ENCODE measurements at places on chromosomes 6 and 20.
A peak's percentile ranks its signal among the peaks of the same experiment; 100 is the strongest.

DNA sequence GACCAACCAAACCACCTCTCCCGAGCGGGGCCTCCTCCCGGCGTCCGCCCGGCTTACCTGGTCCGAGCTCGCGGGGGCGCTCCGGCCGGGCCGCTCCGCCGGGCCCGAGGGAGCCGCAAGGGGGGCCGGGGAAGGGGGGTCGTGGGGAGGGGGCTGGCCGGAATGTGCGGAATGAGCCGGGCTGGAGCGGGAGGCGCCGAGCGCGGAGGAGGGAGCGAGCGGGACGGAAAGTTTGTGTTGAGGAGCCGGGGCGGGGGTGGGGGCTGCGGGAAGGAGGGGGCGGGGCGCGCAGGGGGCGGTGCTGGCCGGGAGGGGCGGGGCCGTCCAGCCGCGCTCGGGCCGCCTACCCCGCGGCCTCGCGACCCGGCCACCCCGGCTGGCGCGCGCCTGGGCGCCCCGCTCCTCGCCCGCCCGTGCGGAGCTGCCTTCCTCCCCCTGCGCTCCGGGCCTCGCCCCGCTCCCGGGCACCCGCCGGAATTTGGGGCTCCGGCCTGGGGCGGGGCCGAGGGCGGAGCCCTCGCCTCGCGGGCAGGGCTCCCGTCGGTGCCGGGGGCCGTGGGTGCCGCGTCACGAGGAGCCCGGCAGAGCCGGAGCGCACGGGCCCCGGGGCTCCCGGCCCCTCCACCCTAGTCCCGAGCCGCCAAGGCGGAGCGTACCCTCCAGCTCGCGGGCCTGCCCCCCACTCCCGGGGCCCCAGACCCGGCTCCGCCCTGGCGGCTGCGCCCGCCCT, at the start of gene TEAD3:
TEAD3 (minus strand) TSS at position 239 of the 730 bp plus-strand sequence.
- peak; percentile 77 for DNase-seq

- DNase-seq = no peak
Observed at GRCh38 chr6:36955671-36956445, 1.3 kb downstream of the PI16 start.

GRCh38 chr6:30670760-30671527, 1.9 kb downstream of the DHX16 start:
- no peak for DNase-seq

DNA sequence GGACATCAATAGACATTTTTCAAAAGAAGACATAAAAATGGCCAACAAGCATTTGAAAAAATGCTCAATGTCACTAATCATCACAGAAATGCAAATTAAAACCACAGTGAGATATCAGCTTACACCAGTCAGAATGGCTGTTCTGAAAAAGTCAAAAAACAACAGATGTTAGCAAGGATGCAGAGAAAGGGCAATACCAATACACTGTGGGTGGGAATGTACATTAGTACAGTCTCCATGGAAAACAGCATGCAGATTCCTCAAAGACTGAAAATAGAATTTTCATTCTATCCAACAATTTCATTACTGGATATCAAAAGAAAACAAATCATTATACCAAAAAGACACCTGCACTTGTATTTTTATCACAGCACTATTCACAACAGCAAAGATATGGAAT, 85.3 kb downstream of the DCDC2 start:
- no peak for DNase-seq

DNA sequence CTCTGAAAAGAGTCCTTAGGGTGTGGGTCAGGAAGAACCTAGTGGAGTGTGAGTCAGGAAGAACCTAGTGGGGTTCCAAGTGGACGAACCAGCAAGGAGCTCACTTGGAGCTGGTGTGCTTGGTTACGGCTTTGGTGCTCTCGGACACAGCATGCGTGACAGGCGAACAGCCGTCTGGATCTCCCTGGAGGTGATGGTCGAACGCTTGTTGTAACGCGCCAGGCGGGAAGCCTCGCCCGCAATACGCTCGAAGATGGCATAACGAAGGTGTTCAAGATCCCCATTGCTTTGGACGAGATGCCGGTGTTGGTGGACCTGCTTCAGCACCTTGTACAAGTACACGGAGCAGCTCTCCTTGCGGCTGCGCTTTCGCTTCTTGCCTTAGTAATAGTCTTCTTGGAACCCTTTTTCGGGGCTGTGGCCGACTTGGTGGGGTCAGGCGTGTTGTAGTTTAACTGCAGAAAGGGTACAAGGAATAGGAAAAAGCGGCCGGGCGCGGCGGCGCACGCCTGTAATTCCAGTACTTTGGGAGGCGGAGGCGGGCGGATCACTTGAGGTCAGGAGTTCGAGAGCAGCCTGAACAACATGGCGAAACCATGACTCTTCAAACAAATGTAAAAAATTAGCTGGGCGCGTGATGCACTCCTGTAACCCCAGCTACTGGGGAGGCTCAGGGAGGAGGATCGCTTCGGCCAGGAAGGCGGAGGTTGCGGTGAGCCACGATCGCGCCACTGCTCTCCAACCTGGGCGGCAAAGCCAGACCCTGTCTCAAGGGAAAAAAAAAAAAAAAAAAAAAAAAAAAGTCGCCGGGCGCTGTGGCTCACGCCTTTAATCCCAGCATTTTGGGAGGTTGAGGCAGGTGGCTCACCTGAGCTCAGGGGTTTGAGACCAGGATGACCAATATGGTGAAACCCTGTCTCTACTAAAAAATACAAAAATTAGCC, 48.0 kb downstream of the OR2B2 start:
- DNase-seq = peak; percentile 64

DNA sequence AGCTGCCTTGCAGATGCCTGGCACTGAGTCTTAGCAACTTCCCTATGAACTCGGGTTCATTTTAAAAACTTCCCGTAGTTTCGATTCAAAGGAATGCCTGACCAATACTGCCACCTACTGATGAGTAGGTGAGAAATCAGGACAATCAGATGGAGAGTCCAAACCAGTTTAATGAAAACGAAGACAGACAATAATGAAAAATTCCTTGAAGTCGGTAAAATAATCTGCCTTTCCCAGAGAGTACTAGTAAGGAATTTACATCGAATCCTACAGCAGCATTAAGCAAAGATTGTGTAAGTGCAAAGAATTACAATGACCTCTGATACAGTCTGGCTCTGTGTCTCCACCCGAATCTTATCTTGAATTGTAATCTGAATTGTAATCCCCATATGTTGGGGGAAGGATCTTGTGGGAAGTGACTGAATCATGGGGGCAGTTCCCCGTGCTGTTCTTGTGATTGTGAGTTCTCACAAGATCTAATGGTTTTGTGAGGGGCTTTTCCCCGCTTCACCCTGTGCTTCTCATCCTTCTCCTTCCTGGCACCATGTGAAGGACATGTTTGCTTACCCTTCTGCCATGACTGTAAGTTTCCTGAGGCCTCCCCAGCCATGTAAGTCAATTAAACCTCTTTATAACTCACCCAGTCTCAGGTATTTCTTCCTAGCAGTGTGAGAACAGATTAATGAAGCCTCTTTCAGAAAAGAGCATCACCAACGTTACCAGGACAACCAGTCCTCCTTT, 134.4 kb downstream of the ARHGAP18 start:
- no peak for DNase-seq

DNA sequence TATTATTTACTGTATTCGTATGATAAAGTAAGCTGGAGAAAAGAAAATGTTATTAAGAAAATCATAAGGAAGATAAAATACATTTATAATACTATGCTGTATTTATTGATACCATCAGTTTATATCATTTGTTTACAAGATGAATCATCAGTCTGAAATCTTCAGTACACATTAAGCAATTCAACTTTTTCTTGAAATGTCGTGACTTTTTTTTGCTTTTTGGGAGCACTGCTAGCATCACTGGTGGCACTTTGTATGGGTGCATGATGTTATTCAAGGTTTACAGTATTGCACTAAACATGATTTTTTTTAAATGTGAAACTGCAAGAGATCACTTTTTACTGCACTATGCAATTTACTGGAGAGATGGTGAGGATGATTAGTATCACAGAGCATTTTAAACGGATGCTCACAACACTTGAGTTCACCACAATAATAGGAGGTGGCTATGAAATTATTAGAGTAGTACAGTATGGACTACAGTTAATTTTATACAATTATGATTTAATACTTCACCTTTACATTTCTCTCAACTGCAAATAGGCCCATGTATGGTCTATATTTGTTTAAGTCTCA, 85.9 kb downstream of the SNAP25 start:
- no peak for DNase-seq

DNA sequence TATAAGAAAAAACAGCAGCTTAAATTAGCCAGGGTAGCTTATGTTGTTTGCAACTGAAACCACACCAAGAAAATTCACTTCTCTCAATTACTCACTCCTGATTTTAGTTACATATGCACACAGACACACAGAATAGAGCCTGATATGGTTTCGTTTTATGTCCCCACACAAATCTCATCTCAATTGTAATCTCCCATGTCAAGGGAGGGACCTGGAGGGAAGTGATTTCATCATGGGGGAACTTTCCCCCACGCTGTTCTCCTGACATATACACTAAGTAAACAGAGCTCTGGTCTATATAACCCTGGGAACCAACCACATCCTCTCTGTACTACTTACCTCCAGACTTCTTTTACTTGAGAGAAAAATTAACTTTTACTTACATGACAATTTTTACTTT, 9.8 kb downstream of the OR12D1 start:
- no peak for DNase-seq

Data from activated T-cell treated with anti-CD3 and anti-CD28 coated beads, Interleukin-2, amount 50 U/mL, for 48 hours (primary cell).